ENCODE measurements at places on chromosomes 1 and 21.

- DNase-seq: no peak
These were observed 46.3 kb upstream of the IRF2BP2 start for GRCh38 chr1:234656070-234656895.

GRCh38 chr1:17502326-17502778 is 37.1 kb upstream of the ARHGEF10L start:
- no peak for DNase-seq

DNA sequence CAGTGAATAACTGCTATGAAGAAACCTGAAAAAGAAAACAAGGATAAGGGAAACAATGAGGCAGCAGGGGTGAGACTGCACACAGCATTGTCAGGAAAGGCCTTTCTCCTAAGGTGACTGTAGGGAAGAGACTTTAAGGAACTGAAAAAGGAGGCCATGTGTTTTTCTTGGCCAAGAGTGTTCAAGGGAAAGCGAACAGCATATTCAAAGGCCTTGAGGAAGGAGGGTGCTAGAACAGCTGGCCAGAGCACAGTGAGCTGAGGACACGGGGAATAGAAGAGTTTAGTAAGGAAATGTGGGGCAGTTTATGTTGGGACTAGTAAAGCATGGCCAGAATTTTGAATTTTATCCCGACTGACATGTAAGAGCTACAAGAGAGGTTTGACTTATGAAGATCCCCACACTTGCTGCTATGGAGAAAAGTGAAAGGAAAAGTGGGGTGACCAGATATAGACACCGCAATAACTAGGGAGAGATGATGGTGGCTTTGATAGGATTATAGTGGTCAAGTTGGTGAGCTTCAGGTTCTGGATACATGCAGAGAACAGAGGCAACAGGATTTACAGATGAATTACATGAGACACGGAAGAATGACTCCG is 1.4 kb downstream of the RWDD2B start:
- DNase-seq: no peak

DNA sequence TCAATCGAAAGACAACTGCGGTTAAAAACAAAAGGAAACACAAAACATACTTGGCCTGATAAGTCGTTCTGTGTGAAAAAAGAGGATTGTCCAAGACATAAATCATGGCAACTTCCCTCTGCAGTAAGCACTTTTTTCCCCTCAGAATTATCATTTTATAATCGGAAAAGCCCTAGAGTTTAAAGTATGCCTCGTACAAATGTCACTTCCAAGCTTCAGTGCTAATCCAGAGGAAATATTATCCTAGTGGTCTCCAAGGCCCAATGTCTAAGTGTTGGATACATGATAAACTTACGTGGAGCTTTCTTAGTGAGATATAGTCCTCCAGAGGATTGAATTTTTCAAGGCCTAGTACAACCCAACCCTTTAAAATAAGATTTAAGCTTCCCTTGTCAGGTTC is 11.2 kb upstream of the NTMT2 start:
- DNase-seq: no peak

GRCh38 chr1:234726359-234726943 is 116.5 kb upstream of the IRF2BP2 start:
- no peak for DNase-seq

GRCh38 chr1:100528871-100529270 is 9.1 kb upstream of the GPR88 start:
- DNase-seq: no peak

- no peak for DNase-seq
These were observed 44.5 kb upstream of the TRIM45 start for GRCh38 chr1:117166076-117166475.

GRCh38 chr1:204130981-204131892 is 20.6 kb downstream of the ETNK2 start:
- no peak for DNase-seq

DNA sequence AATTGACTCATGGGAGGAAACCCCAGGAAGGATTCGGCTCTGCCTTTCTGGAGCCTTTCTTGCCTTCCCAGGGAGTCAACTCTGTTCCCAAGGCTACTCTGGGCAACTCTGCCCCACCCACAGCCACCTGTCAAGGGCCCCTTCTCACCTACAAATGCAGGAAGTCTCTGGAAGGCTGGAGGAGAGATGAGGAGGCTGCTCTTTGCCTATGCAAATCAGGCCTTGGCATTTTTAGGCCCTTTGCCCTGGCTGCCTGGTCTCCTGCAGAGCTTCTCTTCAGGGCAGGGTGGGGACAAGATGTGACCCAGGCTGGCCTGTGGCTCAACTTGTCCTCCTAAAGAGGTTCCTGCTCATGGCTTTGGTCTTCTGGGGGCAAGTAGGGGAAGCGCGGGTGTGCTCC is 5.4 kb downstream of the SLC6A9 start:
- DNase-seq: no peak

- no peak for DNase-seq
These were observed 42.4 kb upstream of the ROR1 start for GRCh38 chr1:63731117-63732043.

All from activated T-cell treated with anti-CD3 and anti-CD28 coated beads for 4 hours (primary cell).